ENCODE measurements at places on chromosomes 5 and 9. TPM values are rescaled to one million over a fixed set of nuclear protein-coding genes. Genes with fewer than 3 reads are reported as not detected.

SH3TC2 gene
- total RNA-seq = 0.56 TPM

SNAPC4 gene
- total RNA-seq = 10.4 TPM

RAB3C gene
- total RNA-seq = not detected

NIM1K gene
- 0.21 TPM for total RNA-seq

NUTM2G gene
- not detected for total RNA-seq

NTRK2 gene
- 0.02 TPM for total RNA-seq

CARD9 gene
- total RNA-seq = 1.1 TPM

LHX2 gene
- total RNA-seq = 4.1 TPM

CAMK2A gene
- 0.69 TPM for total RNA-seq

GFRA3 gene
- total RNA-seq = 0.14 TPM

SOWAHA gene
- 0.10 TPM for total RNA-seq

SPACA9 gene
- total RNA-seq = 5.9 TPM

DHX29 gene
- 20.6 TPM for total RNA-seq

ZFYVE16 gene
- total RNA-seq = 11.1 TPM

DEPDC1B gene
- total RNA-seq = 15.4 TPM

HRCT1 gene
- total RNA-seq = 0.34 TPM

MCCC2 gene
- 40.9 TPM for total RNA-seq

MARCOL gene
- not detected for total RNA-seq

PCDHB2 gene
- 3.3 TPM for total RNA-seq

PTGS1 gene
- total RNA-seq = 1.6 TPM

LIX1 gene
- total RNA-seq = not detected

GMCL2 gene
- total RNA-seq = not detected

DMRT2 gene
- total RNA-seq = not detected

GARIN3 gene
- total RNA-seq = not detected

GRIA1 gene
- total RNA-seq = not detected

FIBCD1 gene
- total RNA-seq = 25.1 TPM

ADGRD2 gene
- 0.03 TPM for total RNA-seq

TNFSF15 gene
- total RNA-seq = 0.11 TPM
